ENCODE measurements at places on chromosomes 6 and 20.
A peak's percentile ranks its signal among the peaks of the same experiment; 100 is the strongest.

DNA sequence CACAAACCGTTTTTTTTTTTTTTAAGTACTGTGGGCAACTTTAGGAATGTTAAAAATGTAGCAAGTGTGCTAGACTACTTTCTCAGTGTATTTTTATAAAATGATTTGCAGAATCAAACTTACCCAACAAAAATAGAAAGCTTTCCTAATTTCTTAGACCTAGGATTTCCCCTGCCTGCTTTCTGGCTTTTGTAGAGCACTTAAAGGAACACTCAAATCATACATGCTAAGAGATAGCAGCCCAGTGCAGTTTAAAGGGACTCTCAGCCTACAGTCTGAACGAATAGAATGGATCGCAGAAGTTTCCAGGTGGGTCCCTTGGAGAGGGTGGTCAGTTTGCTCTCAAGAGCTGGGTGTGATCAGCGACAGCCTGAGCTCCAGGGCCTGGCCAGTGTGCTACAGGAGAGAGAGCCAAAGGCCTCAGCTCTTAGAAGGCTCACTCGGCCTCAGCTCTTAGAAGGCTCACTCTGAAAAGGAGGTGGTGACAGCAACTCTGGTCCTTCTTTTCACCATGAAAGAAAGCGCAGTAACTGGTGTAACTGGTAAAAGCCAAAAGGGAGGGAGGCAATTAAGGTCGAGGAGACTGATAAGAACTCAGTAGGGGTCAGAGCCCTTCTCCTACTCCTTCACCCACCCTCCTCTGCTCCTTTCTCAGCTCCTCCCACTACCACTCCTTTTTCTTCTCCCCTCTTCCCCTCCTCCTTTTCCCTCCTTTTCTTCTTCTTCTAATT, 142.4 kb downstream of the ZFP64 start:
- DNase-seq: no peak

- no peak for DNase-seq
Measured at GRCh38 chr6:118679327-118679901, 28.0 kb upstream of the CEP85L start.

DNA sequence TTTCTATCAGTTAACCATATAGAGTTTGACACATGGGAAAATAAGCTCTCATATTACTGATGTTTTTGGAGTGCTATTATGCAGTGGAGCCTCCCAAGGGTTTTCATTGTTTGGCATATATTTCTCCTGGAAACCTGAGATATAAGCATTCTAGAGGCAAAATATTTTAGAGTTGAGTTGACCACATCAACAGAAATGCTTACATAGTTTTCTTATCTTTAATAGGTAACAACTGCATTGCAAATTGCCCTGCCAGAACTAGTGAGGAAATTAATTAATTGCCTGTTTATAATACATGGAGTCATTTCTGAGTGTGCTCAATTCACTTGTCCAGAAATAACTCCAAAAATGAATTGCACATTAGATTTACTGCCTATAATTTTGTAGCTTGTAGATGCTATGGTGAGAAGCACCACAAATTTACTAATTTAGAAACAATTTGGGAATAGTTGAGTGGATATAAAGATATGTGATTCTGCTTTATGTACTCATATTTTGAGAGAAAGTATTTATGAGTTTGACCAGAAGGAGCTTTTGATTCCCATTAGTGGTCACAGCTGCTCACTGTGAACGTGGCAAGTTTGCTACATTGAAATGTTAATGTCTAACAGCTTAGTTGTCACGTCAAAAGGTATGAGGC, 288.7 kb downstream of the CD109 start:
- DNase-seq: no peak

GRCh38 chr6:32424589-32425300, 14.9 kb upstream of the HLA-DRA start:
- no peak for DNase-seq

- peak; percentile 97 for DNase-seq
Measured at GRCh38 chr6:87540539-87540938, 49.2 kb downstream of the RARS2 start.

DNA sequence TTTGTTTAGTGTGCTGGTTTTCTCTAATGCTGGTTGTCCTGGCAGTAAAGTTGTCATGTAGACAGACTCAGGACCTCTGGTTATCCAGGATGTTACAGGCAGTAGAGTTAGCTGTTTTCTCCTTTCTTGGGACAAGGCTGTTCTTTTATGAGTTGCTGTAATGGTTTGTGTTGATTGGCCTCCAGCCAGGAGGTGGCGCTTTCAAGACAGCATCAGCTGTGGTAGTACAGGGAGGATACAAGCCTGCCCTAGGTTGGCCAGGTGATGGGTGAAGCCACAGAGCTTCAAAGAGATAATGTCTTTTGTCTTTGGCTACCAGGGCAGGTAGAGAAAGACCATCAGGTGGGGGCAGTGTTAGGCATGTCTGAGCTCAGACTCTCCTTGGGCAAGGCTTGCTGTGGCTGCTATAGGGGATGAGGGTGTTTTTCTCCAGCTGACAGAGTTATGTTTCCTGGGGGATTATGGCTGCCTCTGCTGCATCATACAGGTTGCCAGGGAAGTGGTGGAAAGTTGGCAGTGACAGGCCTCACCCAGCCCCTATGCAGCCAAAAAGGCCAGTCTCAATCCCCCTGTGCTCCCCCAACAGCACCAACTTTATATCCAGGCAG, 127.2 kb upstream of the TAB2 start:
- DNase-seq: no peak

GRCh38 chr6:20900389-20901160, 366.3 kb downstream of the CDKAL1 start:
- no peak for DNase-seq

- peak; percentile 2 for DNase-seq
Measured at GRCh38 chr6:45115696-45116095, 212.4 kb upstream of the RUNX2 start.

DNA sequence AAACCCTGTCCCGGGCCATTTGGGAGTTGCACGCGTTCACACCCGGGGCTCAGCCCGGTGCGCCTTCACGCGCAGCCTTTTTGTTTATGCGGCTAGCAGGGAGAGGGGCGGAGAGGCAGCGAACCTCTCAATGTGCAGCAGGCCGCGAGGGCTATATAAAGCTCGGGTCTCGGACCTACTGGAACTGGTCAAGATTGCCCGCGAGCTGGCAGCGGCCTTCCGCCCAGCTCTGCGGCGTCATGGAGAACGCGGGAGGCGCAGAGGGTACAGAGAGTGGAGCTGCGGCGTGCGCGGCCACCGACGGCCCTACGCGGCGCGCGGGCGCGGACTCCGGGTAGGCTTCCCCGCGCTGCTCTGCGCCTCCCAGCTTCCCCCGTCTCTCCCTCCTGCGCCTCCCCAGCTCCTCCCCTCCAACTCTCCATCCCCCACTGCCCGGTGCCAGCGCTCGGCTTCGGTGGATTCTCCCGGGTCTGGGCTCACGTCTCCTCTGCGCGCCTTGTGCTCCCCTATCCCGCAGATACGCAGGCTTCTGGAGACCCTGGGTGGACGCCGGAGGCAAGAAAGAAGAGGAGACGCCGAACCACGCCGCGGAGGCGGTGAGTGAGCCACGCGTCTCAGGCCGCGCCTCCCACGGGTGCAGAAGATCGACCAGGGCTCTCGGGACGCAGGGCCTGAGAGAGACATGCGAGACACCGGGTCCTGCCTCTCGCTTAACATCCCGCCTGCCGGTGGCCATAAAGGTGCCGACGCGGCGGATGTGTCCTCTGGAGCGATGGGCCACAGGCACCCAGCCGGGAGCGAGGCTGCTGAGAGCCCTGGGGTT, at the start of gene RIPPLY2:
Gene RIPPLY2, plus strand, starts transcription at position 183 of the 823 bp plus-strand sequence. Its CDS starts 57 bp downstream, at position 240.
- no peak for DNase-seq

DNA sequence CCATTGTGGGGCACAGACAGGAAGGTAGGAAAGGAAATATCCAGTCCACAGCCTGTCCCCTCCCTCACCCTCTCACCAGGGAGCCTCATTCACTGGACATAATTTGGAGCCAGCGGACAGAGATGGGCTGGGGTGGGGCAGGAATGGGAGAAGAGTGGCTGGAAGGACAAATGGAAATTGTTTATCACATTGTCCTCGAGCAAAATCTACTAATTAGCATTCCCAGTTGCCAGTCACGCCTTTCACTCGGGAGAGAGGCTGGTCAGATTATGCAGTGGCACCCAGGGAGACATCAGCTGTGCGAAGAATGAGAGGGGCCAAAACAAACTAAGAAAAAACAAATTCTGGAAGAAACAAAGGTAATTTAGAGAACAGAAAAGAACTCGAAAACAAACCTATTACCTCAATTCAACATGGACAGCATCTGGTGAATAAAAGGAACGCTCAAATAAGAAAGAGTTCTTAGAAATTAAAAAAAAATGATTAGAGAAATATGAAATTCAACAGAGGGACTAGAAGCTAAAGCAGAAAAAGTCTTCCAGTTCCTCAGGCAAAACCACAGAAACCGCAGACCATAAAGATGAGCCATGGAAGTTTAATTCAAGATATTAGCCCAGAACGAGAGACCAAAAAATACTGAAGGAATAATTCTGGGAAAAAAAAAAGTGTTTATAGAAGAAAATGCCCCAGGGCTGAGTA, 108.5 kb upstream of the RALGAPA2 start:
- DNase-seq: no peak

DNA sequence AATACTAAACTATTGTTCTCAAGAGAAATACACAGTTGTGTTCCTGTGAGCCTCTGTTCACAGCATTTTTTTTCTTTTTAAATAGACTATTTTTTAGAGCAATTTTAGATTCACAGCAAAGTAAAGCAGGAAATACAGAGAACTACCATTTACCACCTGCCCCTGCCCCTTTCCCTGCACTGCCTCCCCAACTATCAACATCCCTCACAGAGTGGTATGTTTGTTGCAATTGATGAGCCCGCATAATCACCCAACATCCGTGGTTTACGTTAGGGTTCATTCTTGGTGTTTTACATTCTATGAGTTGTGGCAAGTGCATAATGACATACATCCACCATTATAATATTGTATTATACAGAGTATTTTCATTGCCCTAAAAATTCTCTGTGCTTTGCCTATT, 71.6 kb upstream of the TNFAIP3 start:
- no peak for DNase-seq

- no peak for DNase-seq
Measured at GRCh38 chr6:166813461-166813860, 142.9 kb downstream of the RNASET2 start.

DNA sequence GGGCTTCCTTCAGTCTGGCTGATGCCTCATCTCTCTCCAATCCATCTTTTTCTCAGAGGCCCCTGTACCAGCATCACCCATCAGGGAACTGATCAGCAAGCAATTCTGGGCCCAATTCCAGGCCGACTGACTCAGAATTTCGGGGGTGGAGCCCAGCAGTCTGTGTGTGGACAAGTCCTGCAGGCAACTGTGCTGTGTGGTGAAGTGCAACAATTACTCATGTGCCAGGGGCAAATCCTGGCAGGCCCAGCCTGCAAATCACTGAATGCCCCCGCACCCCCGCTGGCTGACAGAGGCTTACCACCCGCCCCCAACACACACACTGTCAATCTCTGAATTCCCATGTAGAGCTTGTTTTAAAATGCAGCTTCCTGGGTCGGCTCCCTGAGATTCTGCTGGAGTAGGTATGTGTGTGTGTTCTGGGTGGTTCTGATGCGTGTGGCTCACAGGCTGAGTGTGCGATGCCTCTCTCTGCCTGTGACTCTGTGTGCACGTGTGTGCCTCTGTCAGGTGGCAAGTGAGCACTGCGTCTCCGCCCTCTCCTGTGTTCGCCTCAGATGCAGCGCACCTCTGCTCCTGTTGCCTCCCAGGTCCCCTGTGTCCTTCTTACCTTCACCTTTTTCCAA, 45.4 kb downstream of the SSR1 start:
- peak; percentile 80 for DNase-seq

DNA sequence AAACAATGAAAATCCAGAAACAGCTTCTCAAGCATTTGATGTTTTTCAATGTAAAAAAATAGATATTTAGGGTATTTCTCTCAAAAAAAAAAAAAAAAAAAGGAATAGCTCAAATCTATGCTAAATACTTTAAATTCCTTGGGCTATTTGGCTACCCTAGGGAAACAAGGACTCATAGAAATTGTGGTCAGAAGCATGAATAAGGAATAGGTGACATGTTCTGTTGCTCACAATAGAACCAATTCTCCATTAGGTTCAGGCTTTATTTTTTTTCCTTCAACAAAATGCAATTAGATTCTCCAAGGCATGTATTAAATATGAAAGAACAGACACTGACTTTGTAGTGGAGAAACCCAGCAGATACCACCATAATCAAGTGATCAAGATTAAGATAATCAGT, 904.3 kb upstream of the FLRT3 start:
- no peak for DNase-seq

GRCh38 chr6:101212640-101213039, 180.9 kb upstream of the GRIK2 start:
- DNase-seq: no peak

GRCh38 chr6:12479881-12480280, 189.7 kb downstream of the EDN1 start:
- DNase-seq: no peak

DNA sequence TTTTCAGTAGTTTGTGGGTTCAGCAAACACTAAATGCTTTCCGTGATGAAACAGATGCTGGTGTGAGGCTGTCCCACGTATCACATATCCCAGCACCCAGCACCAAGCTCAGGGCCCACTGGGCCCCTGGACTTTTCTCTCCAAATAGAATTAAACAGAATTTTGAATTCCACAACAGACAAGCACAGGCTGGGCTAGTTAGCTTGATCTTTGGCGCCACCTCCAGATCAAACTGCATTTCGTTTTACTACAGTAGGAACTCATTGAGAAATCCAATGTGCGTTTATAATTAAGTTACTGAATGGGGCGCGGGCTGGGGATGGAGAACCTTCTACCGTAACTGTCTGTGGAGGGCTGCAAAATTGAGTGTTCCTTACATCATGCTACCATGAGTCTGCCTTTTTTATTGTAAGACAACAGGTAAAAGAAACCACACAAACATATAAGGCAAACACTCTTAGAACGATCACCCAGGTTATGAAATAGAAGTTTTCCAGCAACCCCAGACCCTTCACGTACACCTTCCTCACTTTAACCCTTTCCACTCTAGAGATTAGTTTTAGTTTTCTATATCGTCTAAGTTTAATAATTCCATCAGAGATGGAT, 107.8 kb downstream of the ZFP64 start:
- DNase-seq: peak; percentile 65

DNA sequence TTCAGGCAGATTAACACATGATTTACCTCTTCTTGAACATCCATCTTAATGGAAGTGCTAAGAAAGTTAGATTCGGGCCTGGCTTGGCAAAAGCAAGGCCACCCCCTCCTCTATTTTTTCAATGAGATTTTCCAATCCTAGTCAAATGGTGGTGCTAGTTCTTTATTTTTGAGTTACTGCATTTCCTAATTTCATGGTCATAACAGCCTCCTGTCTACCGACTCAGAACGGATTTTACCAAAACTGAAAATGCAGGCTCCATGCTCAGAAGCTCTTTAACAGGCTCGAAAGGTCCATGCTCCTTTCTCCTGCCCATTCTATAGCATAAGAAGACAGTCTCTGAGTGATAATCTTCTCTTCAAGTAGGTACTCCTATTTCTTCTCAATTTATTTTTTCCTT, 117.2 kb upstream of the ESR1 start:
- no peak for DNase-seq

DNA sequence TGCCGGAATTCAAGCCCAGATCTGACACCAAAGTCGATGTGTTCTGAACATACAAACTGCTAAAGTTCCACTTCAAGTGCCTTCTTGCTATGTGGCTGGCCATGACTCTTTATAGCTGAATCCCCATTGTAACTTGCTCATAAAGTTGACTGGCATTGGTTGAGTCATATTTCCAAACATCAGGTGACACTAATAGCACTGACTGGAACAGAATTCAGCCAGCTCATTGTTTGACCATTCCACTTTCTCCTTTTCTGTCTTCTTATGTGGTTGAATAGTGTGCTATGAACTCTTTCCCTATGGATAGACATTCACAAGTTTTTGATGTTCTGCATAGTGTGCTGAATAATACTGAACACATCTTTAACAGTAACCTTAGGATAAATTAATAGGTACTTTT, 266.2 kb upstream of the ZFP64 start:
- DNase-seq: no peak
